ENCODE measurements at places on chromosomes 7 and 10. TPM values are rescaled to one million over a fixed set of nuclear protein-coding genes. Genes with fewer than 3 reads are reported as not detected.

GRCh38 chr10:117162093-117163060, 24.3 kb upstream of the VAX1 start:
- DNase-seq = no peak

DNA sequence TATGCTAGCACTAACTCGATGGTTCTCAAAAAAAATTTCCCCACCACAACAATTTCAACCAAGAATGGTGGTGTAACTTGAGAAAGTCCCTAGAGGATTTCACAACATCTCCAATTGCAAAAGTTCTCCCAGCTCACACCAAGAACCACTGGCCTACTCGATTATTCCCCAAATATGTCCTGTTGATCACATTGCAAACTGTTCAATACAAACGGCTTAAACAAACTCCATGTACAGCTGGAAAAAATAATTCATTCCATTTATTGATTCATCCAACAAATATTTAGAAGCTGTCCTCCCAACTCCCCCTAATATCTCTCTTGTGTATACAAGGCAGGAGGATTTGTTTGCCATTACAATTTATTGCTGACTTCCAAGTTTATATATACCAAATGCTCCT, 19.1 kb downstream of the TMEM176B start:
- no peak for DNase-seq

Gene GPNMB
- 5.2 TPM for total RNA-seq

Gene CSGALNACT2
- total RNA-seq = 28.9 TPM

Gene SPDYE11
- not detected for total RNA-seq

GRCh38 chr7:108249453-108249852, 119.3 kb upstream of the LAMB4 start:
- no peak for DNase-seq

Gene MPP7
- total RNA-seq = 5.6 TPM

DNA sequence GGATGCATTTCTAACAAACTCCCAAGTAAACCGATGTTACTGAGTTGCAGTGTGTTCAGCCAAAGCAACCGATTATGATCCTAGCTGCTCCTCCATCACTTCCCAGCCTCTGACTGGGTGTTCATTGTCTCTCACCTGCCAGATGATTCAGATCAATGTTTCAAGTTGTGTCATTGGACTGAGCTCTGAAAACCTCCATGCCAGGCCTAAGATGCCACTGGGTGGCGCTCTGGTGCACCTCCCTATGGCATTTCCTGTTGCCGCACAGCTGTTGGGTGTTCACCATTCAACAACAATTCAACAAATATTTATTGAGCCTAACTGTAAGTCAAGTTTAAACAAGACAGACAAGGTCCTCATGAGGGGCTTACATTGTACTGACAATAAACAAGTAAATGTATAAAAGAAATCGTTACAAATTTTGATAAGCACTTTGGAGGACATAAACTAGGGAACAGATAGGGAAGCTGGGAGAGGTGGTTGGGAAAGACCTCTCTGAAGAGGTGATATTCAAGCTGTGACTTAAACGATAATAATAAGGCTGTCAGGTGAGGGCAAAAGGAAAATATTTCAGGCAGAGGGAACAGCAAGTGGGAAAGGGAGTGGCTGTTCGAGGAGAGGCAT, 22.8 kb downstream of the RGR start:
- no peak for DNase-seq

Gene CFAP69
- total RNA-seq = 16.8 TPM

- no peak for DNase-seq
These were observed 34.4 kb downstream of the AGR3 start for GRCh38 chr7:16847381-16847860.

DNA sequence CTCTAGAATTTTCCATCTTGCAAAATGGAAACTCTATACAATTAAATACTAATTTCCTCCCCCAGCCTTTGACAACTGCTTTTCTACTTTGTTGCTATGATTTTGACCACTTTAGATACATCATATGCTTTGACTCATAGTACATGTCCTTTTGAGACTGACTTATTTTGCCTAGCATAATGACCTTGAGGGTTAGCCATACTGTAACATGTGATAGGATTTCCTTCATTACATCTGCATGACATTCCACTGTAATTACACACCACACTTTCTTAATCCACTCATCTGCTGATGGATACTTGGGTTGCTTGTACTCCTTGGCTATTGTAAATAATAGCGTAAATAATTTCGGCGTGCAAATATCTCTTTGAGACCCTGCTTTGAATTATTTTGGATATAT, 127.7 kb downstream of the JAZF1 start:
- DNase-seq = no peak

DNA sequence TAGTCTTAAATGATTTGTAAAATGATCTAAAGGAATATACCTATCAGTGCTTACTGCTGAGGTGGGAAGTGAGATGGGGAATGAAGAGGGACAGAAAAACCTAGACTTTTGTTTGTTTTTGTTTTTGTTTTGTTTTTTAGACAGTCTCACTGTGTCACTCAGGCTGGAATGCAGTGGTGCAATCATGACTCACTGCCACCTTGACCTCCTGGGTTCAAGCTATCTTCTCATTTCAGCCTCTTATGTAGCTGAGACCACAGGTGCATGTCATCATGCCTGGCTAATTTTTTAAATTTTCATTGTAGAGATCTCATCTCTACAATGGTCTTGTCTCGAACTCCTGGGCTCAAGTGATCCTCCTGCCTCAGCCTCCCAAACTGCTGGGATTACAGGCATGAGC, 116.4 kb upstream of the SEM1 start:
- DNase-seq = no peak

DNA sequence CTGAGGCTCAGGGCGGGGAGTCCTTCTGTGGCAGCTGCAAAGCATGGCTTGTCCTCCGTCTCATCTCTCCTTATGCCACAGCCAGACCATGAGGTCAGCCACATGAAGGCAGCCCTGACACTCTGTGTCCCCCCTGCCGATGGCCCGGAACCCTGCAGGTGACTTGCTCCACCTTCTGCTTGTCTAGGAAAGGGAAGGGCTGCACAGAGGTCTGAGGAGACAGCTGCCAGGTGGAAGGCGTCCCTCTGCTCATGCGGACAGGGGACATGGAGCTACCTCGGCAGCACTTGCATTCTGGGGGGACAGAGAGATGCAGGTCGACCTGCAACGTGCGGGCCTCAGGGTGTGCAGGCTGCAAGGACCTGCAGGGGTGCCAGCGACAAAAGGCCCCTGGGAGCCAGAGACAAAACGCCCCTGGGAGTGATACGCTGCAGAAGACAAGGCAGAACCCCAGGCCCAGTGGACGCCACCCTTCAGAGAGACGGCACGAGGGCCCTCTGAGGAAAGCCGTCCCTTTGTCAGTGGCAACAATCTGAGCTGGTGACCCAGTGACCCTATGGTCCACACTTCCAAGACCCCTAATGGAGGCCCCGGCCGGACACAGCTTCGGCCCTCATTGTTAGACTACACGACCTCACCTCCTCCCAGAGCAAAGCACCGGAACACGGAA, 205.2 kb upstream of the PPP2R2D start:
- no peak for DNase-seq

DNA sequence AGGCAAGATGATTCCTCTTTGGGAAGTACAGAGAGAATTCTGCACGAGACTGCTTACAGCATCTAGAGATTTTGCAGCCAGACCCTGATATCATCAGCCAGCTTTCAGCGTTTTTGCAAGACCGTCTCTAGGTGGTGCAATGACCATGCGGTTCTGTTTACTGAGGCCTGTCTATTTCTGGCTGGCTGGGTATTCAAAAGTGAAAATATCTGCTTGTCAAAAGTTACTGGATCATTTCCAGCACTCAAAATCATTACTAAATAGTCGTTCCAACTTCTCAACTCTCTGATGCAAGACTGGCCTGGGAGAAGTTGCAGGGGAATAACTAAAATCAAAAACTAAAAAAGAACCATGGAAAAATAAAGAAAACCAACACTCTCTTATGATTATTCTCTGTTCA, 240.1 kb downstream of the ELMO1 start:
- DNase-seq = peak; percentile 39

DNA sequence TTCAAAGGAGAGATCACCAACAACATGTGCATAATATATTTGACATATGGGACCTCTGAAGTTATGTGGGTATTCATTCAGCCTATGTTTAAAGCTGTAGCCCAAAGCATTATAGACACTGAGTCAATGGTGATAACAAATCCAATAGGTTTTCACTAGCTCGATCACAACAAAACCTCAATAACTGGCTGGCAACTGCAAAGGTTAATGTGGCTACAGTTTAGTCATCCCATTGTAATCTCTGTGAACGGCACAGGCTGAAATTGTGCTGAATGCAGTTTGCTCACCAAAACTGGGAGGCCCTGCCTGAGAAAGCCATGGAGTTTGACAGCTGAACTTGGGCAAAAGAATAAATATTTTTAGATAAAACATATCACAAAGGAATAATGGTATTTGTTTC, 152.4 kb upstream of the ADO start:
- DNase-seq = no peak

DNA sequence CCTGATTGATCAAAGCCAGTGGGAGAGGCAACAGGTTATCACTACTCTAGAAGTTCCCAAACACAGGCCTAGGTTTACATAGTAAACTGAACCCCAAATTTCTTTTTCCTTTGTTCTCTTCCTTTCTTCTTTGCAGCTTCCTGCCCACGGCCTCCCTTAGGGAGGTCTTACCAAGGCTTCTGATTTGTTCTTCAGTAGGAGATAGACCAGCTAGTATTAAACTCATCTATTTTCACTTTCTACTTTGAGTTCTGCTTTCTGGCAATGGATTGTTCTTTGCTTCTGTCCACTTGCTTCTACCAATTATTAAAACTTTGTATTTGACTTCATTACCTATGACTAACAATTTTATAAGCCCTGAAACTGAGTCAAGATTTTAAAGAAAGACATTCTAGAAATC, 251.2 kb upstream of the FZD1 start:
- no peak for DNase-seq

DNA sequence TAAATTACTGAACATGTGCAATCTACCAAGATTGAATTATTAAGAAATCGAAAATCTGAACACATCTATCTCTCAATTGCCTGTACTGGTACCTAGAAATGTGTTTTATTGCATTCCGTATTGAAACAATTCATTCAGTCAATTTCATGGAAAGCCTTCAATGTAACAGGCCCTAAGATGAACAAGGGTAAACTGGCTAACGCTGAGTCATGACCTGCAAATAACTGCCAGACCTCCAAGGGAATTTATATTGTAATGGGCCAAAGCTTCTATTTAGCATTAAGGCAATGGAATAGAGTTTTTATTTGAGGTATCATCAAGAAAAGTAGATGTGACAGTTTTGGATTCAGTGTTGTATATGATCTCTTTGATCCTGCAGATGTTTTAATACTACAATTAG, 49.9 kb upstream of the CD36 start:
- no peak for DNase-seq

GRCh38 chr10:17092216-17092944, 37.2 kb downstream of the CUBN start:
- DNase-seq = no peak

Measured in cerebellum (tissue), 4 donors.